Thyroid gland (tissue), 4 donors: ENCODE measurements at places on chromosomes 12 and 14.
A peak's percentile ranks its signal among the peaks of the same experiment; 100 is the strongest.

GRCh38 chr14:106622200-106622745 lies 1095.9 kb downstream of the TMEM121 start:
- DNase-seq: no peak

- no peak for DNase-seq
These were observed 34.6 kb upstream of the TUBA1C start for GRCh38 chr12:49230176-49230804.

GRCh38 chr14:52067873-52068614 lies 815 bp downstream of the NID2 start:
- DNase-seq: peak; percentile 61

GRCh38 chr14:38469156-38469555 lies 213.3 kb upstream of the CLEC14A start:
- DNase-seq: no peak

- DNase-seq: peak; percentile 13
These were observed 846.7 kb downstream of the TMEM121 start for GRCh38 chr14:106372870-106373652.

DNA sequence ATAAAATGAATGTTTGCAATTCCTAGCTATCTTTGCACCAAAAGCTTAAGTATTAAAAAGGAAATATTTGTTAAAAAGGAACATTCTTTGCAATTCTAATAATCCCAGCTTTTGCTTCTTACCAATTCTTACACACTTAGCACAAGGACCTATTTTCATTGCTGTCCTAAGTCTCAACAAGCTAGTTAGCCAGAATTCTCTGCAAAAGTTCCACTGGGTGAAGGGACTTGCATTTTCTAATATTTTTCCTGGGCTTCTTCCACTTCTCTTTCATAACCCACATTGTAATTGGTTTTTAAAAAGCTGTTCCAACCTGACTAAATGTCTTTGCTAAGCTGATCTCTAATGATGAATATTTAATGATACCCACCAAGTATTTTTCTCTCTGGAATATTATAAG lies 307.7 kb upstream of the DIO2 start:
- DNase-seq: no peak

- DNase-seq: peak; percentile 88
These were observed 57.9 kb upstream of the PNMA1 start for GRCh38 chr14:73771848-73772638.

DNA sequence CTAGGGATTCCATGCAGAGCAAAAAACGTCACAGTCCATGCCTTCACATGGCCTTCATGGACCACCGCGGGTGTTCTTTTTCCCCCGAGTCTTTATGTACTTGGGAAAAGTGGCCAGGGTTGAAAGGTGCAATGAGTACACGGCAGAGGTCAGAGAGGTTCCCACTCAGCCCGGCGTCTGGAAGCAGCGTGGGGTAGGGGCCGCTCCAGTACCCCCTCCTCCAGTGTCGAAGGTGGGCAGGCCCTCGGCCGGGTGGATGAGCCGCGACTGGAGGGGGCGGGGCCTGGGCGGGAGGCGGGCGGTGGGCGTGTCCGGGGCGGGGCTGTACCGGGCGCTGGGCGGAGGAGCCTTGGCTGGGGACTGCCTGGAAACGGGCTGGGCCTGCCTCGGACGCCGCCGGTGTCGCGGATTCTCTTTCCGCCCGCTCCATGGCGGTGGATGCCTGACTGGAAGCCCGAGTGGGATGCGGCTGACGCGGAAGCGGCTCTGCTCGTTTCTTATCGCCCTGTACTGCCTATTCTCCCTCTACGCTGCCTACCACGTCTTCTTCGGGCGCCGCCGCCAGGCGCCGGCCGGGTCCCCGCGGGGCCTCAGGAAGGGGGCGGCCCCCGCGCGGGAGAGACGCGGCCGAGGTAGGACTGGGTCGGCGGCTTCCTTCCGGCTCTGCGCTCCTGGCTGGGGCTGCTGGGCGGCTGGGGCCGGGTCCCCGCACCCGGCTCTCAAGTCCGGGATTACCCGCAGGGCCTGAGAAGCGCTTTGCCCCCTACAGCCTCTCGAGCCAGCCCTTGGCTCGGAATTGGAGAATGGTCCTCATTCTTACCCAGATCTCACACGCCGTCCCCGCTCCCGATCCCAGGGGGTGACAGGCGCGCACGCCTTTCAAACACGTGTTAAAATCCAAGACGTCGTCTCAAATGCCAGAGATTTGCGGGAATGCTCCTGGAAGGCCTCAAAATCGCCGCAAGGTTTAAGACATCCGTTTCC lies at the start of gene RXYLT1:
Gene RXYLT1, plus strand, starts transcription at position 412 of the 984 bp plus-strand sequence. Its CDS starts 52 bp downstream, at position 464.
- peak; percentile 76 for DNase-seq

GRCh38 chr12:115440438-115440837 lies 756.5 kb upstream of the TBX3 start:
- peak; percentile 8 for DNase-seq

DNA sequence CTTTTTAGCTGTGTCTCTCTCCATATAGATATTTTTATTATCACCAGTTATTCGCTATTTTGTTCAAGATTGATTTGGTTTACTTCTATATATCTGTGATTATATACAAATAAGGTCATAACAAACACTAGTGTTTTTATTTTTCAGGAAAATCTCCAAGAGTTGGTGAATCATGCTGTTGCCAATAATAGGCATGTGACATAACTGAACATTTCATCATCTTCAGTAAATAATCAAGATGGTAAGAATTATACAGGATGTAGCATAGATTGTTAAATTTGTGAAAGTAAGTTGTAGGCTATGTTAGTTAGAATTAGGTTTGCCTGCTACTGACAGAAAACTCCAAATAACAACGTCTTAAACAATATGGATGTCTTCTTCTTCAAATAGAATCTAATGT lies 240.9 kb upstream of the PDE3A start:
- DNase-seq: no peak

DNA sequence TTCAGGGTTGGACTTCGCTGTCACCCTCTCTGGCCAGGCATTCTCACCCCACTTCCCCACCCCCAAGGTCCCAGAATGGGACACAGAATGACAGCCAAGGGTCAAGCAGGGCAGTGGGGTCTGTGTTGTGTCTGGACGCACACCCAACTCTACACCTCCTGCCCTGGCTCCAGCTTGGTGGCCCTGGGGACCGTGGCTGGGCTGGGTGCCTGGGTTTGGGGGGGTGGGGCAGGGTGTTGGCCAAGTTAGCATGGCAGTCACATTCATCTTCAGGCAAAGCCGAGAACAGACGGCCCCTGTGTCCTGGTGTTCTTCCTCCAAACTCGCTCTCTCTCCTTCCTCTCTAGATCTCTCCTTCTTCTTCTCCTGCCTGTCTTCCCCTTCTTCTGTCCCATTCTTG lies 5.6 kb downstream of the LRP1 start:
- DNase-seq: no peak

DNA sequence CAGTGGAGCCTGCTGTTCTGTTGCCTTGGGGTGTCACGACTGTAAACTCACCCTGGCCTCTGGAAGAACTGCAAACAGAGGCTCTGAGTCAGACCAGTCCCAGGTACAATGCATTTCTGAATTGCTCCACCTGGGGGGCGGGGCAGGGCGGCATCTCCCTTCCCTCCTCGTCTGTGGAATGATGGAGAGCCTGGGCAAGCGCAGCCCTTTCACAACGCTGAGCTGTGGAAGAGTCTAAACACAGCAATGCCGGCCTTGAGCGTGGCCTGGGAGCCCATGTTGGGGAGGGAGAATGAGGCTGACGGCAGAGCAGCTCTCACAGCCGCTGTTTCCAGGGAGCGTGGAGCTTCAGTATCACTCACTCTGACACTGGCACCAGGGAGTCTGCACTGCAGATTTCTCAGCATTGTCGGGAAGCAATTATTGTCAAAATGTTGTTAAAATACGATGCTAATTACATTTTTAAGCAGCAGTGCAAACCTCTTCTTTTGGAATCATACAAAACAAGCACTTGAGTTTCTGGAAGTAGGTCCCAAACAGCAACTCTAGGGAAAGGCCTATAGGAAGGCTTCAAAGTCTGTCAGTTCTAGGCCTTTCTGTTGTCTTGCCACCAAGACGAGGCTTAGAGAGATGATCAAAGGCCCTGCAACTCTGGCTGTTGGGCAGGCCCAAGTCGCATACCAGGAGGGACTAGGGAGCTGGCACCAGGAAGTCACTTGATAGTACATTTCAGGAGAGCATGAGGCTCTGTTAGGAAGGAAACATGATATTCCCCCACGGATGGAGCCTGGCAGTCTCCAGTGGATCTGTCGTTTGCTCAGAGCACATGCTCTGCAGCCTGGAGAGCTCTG lies 244.0 kb upstream of the FKBP4 start:
- no peak for DNase-seq

- no peak for DNase-seq
These were observed 8.2 kb downstream of the PRKCH start for GRCh38 chr14:61329478-61330051.

DNA sequence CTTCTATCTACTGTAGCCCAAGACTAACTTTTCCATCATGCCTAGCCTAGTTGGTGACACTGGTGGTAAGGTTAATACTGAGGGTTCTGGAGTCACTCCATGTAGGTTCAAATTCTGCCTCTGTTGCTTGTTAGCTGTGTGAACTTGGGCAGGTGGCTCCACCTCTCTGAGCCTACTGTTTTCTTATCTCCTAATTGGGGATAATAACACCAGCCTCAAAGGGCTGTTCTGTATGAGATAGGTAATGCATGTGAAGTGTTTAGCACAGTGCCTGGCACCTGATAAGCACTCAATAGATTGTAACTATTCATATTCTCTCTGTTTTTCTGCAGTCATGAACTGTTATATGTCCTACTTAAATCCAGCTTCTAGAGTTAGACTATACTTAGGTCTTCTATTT lies 17.5 kb upstream of the SPPL3 start:
- DNase-seq: no peak

- no peak for DNase-seq
These were observed 79.2 kb downstream of the DAD1 start for GRCh38 chr14:22509751-22510300.

DNA sequence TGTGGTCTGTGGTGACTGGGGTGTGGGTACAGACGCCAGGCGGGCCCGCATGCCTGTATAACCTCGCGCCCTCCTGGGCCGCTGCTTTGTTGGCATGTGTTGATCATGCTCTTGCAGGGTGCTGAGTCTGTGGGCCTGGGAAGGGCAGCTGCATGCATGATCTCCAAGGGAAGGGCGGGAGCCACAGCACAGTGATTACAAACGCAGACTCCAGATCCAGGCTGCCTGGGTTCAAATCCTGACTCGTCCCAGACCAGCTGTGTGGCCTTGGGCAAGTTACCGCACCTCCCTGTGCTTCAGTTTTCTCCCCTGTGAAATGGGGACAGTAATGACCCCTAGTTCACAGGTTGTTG lies 24.0 kb downstream of the ADGRD1 start:
- no peak for DNase-seq

- no peak for DNase-seq
These were observed 358.6 kb downstream of the DUSP6 start for GRCh38 chr12:88993651-88994050.

GRCh38 chr14:97931273-97931672 lies 1134.1 kb downstream of the VRK1 start:
- no peak for DNase-seq

DNA sequence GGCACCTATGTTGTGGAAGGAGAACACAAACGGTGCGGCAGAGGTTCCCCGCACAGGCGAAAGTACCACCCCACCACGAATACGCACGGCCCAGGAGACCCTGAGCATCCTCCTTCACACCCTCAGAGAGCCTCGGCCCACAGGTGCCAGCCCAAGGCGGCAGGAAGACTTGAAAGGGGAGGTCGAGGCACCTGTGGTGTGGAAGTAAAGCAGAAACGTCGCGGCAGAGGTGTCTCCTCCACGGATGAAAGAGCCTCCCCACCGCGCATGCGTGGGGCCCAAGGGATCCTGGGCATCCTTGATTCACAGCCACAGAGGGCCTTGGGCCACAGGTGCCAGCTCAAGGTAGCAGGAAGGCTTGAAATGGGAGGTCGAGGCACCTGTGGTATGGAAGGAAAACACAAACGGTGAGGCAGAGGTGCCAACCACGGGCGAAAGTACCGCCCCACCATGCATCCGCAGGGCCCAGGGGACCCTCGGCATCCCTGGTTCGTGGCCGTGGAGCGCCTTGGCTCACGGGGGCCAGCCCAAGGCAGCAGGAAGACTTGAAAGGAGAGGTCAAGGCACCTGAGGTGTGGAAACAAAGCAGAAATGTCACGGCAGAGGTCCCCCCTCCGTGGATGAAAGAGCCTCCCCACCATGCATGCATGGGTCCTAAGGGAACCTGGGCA lies 380.1 kb downstream of the ALG10 start:
- DNase-seq: peak; percentile 0

DNA sequence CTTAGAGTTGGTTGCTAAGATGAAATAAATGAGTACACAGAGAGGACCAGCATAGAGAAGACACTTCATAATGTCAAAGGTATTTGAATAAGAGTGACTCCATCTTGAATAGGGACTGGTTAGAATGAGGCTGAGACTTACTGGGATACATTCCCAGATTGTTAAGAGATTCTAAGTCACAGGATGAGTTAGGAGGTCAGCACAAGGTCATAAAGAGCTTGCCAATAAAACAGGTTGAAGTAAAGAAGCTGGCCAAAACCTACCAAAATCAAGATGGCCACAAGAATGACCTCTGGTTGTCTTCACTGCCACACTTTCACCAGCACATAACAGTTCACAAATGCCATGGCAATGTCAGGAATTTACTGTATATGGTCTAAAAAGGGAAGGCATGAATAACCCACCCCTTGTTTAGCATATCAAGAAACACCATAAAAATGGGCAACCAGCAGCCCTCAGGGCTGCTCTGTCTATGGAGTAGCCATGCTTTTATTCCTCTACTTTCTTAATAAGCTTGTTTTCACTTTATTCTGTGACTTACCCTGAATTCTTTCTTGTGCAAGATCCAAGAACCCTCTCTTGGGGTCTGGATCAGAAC lies 8.3 kb upstream of the SERPINA1 start:
- no peak for DNase-seq

- DNase-seq: no peak
These were observed 48.8 kb upstream of the PAPLN start for GRCh38 chr14:73188501-73188911.

DNA sequence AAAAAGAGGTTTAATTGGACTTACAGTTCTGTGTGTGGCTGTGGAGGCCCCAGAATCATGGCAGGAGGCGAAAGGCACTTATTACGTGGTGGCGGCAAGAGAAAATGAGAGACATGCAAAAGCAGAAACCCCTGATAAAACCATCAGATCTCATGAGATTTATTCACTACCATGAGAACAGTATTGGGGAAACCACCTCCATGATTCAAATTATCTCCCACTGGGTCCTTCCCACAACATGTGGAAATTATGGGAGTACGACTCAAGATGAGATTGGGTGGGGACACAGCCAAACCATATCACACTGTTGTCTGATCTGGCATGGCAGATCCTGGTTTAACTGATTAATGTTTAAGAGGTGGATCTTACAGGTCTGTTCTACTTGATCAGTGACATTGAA lies 5.6 kb downstream of the DDX47 start:
- DNase-seq: no peak

- DNase-seq: no peak
These were observed 59.3 kb downstream of the PPP1R13B start for GRCh38 chr14:103788086-103788485.
